ENCODE measurements at places on chromosomes 16 and 17.

- no peak for DNase-seq
Observed at GRCh38 chr16:52318302-52319009, 228.5 kb downstream of the TOX3 start.

DNA sequence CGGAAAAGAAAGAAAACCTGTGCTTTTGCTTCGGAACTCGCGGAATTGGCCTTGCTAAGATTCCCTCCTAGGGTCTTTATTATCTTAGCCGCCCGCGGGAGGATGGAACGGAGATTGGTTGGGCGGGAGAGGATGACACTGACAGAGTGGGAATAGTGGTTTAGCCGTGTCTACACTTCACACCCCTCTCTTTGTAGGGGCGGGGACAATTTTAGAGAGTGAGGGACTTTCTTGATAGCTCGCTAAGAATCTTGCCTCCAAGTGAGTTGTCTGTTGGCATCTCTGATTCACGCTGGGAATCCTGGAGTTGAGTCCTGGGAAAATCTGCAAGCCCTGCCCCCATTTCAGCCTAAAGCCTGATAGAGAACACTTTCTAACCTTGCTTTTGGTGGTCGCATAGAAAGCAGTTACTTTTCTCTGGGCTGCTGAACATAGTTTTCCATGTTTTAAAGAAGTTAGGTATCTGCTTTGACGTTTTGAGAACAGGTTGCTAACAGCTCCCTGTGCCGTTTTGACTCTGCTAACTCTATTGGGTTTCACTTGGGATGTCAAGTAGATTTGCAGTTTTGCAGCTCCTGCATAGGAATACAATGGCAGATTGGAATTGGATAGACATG is 697 bp downstream of the NOL11 start:
- DNase-seq, result no peak

DNA sequence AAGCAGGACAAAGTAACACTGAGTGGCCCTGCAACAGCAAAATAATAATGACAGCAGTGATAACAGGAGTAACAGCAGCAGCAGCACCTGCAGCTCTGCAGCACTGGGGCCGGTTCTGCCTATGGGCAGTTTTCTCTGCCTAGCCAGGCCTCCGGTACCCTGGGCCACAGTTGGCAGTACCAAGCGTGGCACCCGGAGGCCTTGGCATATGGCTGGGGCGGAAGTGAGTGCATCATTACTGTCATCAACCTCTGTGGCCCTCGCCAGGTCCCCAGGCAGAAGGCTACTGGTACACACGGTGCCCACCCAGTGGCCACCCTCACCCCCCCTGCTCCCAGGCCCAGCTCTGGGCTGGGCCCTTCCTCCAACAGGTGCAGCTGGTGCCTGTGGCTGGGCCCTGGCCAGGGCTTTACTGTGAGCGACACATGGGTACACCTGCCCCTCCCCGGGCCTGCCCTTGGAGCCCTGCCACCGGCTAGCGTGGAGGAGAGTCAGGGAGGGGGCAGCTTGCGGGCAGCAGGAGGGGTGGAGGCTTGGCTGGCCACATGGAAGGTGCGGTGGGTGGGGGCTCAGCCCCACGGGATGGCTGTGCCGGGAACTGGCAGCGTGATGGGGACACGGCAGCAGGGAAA is 3.0 kb downstream of the KCNJ12 start:
- no peak for DNase-seq

DNA sequence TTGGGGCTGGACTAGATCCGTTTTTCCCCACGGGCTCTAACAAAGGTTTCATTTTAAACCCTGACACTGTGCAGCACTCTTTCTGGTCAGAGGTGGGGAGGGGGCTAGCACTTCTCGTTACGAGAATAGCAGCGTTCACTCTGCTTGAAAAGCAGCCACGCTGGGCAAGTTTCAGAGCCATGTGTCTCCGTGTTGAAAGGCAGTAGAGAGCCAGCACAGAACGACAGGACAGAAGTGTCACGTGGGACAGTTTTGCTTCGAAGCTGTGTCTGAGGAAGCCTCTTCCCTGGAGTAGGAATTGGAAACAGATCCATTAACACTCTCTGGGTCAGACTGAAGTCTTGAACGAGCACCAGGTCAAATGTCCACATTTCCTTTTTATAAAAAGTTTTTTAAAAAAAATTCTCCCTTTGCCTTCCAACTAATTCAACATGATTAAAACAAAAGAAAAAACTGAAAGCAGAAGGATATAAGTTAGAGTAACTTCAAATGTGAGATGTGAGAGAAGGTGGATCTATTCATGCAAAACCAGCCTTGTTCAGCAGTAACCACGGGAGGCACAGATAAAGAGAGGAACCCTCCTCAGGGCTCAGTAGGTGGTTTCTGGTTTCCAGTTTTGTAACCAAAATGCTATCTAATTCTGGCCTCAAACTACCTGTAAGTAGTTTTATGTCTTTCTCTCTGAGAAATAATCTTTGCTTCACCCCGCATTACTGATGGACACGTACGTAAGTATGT is 65.0 kb downstream of the SMG6 start:
- no peak for DNase-seq

DNA sequence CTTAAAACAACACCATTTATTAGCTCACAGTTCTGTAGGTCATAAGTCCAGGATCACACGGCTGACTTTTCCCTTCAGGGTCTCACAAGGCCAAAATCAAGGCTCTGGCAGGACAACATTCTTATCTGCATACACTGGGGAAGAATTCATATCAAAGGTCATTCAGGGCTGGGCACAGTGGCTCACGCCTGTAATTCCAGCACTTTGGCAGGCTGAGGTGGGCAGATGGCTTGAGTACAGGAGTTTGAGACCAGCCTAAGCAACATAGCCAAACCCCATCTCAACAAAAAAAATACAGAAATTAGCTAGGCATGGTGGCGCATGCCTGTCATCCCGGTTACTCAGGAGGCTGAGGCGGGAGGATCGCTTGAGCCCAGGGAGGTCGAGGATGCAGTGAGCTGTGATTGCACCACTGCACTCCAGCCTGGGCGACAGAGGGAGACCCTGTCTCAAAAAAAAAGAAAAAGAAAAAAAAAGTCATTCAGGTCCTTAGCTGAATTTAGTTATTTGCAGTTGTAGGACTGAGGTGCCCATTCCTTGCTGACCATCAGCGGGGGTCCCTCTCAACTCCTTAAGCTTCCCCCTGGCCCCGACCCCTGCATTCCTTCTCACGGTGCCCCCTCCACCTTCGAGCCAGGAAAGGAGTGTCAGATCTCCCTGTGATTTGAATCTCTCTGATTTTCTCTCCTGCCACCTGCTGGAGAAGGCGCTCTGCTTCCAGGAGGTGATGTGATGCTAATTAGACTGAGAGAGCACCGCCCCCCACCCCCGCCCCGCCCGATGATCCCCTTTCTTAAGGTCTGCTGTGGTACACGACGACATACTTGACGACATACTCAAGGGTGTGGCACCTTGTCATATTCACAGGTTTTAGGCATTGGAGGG is 91.8 kb upstream of the CLEC18A start:
- no peak for DNase-seq
